ENCODE measurements at places on chromosomes 4 and X.

DNA sequence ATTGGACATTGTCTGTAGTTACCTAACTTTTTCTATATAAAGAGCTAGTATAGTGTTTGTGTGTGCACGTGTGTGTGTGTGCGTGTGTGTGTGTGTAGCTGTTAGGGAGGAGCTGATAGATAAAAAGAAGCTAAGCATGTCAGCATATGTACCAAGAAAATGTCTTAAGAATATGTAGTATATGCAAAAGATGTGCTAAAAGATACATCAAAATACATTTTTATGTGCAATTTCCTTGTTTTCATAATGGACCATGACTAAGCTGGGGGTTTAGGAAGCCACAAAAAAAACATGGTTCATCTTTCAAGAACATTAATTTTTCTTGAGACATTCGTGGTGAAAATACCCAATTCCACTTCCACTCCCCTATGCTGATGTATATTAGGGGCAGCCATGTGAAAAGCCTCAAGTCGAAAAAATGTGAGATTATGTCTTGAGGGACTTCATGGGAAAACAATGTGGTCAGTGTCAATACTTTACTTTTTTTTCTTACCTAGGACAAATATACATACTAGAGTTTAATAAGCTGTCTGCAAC is 1599.7 kb downstream of the ARAP2 start:
- DNase-seq: no peak

DNA sequence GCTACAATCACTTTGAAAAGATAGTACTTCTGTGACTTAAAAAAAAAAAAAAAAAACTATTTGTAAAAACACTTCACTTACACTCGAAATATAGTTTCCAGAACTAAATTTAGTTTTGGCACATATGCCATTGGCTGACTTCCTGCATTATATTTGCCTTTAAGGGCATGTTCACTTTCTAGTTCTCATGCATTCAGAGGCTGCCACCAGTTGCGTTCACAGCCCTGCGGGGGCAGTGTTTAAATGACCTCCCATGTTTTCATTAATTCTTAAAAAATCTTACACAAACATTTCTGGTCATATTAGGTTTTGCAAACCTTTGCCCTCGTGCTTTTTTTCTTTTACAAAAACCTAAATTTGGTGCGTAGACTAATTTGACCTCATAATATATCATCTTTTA is 12.4 kb upstream of the ARHGAP6 start:
- no peak for DNase-seq

DNA sequence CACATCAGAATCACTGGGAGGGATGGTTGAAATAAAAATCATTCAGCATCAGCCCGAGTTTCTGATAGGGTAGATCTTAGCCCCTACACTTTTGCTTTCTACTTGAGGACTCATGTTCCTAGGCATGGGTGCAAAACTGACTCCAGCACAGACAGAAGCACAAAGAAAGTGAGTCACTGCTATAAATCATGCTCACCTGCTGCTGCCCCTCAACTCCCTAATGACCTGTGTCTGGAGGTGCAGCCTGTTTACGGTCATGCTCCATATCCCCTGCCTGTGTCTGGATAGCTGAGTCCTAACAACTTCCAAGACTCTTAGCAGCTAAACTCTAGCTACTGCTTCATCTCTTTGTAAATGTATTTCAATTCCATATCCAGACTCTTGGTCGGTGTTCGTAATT is 57.8 kb downstream of the ADGRA3 start:
- no peak for DNase-seq

DNA sequence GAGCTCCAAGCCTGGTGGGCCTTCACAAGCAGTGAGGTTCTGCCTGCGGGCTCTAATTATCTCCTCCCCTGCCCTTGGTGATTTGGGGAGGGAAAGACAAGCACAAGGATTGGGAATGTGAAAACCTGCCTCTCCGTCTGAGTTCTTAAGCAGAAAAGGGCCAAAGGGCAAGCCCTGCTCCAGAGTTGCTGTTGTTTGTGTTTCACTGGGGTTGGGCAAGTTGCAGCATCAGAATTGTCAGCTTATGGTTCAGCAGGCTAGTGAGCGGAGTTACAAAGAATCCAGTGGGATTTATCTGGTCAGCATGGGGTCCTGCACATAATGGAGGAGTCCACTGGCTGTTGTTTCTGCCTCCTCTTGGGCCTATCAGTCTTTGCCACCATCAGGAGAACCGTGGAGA is 60.5 kb downstream of the NHS start:
- DNase-seq: no peak

DNA sequence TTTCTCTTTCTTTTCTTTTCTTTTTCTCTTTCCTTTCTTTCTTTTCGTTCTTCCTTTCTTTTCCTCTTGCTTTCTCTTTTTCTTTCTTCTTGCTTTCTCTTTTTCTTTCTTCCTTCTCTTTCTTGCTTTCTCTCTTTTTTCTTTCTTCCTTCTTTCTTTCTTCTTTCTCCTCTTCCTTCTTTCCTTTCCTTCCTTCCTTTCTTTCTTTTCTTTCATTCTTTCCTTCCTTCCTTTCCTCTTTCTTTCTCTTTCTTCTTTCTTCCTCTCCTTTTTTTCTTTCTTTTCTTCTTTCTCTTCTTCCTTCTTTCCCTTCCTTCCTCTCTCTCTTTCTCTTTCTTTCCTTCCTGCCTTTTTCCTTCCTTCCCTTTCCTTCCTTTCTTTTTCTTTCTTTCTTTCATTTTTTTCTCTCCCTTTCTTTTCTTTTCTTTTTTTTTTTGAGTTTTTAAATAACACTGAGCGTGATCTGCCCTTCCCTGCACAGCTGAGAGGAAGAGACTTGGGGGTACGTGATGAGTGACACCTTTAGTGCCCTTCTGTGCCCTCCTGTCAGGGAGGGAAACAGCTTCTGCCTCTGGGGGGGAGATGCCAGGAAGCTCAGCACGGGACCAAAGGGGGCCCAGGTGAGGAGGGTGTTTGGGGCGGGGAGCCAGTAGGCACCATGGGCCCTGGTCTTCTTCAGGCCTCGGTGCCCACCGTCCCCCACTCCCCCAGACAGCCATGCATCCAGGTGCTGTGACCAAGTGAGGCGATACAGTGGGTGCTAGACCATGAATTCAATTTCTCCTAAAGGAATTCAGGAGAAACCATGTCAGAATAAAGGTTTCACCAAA is 36.6 kb upstream of the CDKN2AIP start:
- DNase-seq: no peak

DNA sequence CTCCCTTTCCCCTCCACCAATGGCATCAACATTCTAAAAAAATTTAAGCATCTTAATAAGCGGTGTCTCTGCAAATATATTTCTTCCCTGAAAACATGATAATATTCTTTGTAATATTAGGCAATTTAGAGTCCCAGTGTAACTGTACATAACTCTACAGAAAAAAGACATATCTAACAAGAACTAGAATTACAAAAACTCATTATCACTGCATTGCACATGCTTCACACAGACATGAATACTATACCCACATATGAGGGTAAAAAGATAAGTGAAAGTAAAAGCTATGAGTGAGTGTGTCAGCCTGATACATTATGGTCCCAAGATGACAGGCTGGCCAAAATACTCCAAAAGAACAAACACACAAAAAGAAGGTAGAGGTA is 2.4 kb upstream of the FGB start:
- DNase-seq: no peak

DNA sequence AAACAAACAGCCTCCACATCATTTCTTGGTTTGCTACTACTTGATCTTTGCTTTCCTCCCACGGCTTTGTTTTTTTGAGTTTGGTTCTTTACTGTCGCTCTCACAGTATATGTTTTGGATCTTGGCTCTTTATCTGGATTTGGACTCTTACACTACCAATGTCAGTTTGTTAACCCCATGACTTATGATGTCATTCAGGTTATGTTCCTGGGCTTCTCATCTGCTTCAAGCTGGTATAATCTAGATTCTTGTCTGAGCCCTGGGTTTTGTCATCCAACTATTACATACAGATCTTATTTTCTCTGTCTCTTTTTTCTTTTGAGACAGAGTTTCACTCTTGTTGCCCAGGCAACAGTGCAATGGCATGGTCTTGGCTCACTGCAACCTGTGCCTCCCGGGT is 482.9 kb upstream of the TEX13C start:
- DNase-seq: no peak

DNA sequence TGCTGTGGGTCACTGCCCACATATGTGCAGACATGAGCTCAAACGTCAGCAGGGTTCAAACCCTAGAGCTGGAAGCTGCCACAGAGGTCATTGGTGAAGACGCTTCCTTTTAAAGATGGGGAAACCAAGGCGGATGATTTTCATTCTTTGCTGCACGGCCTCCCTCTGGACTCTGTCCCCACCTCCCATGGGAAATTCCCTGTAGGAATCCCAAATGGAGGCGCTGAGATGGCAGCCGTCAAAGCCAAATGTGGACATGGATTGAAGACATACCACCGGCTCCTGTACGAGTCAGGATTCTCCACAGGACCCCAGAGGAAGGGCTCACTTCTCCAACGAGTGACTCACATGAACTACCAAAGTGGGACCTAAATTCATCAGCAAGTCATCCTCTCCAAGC is 286.4 kb downstream of the CRLF2 start:
- DNase-seq: no peak

DNA sequence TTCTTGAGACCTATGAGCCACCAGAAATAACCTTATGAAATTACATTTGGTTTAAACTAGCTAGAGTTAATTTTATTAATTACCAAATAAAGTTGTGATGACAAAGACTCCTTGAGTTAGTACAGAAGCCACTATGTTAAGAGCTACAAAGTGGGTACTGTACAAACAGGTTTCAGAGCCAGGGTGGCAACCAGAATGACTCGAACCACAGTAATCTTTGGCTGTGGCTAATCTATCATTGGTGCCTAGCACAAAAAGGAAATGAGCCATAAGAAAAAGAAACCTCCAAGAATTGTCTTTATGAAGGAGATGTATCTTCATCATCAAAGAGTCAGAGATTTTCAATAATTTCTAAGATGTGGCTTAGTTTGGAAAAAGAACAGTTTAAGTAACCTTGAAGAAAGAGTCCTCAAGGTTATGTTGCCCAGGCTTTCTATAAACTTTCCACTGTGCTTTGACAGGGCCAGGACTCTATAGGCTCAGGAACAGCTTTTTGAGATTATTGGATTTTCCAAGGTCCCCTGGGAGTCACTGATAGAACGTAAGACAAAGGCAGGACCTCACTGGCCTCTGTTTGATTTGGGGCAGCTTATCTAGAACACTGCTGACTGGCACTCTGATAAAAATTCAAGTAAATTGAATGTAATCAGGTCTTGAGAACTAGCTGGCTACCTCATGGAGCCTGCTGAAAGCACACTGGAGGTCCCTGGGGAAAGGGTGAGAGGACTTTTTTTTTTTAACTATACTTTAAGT is 777.7 kb downstream of the STIM2 start:
- DNase-seq: no peak

DNA sequence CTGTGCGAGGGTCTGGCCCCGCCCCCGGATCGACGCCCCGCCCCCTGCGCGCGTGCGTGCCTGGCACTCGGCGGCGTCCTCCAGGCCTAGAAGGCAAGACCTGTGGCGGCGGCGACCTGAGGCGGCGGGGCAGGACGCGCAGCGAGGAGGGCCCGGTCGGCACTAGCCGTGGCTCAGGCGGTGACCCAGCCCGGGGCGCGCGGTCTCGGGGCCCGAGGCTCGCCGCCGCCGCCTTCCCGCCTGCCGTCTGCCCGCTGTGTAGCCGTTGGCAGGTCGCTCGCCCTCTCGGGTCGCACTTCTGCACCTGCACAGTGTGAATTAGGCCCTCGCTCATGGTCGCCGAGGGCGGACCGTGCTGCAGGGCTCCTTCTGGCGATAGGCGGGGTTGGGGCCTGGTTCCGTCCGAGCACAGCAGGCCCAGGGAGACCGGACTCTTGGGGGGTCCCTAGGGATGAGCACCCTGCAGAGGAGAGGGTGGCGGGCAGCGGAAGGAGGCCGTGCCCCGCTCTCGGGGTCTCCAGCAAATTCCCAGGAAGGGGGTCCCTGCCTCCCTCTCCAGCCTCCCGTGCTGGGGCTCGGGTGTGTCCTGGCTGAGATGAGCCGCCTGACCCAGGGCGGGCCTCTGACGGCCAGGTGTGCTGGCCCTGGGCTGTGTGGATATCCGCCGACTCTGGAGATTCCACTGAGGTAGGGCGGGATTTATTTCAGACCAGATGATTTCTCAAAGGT is 557 bp upstream of the FAM53A start:
- no peak for DNase-seq

DNA sequence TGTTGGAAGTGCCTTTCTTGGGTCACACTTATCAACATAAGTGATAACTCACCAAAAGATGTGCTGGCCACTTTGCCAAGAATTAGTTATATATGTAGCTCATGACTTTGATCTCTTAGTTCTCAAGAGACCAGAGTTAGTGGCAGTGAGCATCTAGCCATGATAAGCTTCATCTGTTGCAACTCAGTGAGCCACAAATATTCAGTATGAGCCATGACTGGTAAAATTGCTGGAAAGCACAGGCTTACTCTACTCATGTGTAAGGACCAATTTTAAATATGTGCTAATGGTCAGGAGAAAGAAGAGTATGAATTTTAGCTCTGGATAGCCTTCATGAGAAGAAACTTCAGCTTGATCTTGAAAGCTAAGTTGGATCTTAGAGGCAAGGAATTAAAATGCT is 59.4 kb upstream of the TLL1 start:
- DNase-seq: no peak

DNA sequence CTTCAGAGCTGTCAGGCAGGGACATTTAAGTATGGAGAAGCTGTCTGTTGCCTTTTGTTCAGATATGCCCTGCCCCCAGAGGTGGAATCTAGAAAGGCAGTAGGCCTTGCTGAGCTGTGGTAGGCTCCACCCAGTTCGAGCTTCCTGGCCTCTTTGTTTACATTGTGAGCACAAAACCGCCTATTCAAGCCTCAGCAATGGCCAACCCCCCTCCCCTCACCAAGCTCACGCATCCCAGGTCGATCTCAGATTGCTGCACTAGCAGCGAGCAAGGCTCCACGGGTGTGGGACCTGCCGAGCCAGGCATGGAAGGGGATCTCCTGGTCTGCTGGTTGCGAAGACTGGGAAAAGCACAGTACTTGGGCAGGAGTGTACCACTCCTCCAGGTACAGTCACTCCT is 59.3 kb downstream of the ZNF674 start:
- no peak for DNase-seq

DNA sequence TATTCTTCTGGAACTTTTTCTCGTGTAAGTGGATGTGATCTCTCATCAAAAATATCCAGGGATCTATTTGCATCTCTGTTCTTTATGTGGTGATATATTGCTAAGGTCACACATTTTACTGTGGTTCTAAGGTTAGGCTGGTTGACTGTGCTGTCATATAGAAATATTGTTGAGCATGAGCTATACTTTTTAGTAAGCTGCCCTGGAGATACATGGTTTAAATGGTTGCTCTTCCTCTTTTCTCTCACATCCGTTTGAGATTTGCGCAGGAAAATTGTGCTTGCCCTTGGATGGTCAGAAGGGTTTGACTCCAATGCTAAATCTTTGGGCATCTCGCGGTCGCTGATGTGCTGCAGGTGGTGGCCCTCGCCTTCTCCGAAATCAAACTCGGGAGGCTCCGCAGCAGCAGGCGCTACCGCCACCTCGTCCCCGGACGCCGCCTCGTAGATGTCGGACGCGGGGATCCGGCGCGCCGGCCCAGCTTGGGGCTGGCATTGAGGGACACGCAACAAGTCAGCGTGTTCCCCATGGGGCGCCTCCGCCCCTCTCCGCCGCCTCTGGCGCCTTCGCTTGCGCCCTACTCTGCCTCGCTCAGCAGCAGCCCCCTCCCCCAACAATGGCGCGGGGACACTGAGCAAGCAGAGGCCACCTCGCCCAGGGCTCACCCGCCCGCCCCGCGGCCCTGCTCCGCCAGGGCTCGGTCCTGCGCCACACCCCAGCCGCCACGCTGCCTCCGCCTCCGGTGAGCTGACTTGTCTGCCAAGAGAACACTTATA is 154.5 kb downstream of the MSN start:
- no peak for DNase-seq
